Fibroblast of villous mesenchyme (primary cell): ENCODE measurements at places on chromosomes 5 and 9. TPM values are rescaled to one million over a fixed set of nuclear protein-coding genes. Genes with fewer than 3 reads are reported as not detected.
A peak's percentile ranks its signal among the peaks of the same experiment; 100 is the strongest.

The CD180 gene
- total RNA-seq, result not detected in 2 replicates

The C9orf72 gene
- total RNA-seq, result 6.1 and 7.8 TPM in 2 replicates

The NDUFB6 gene
- total RNA-seq, result 35.8 and 43.6 TPM in 2 replicates

The DRD1 gene
- under 0.01 TPM in 2 replicates for total RNA-seq

The TMEM174 gene
- not detected in 2 replicates for total RNA-seq

The HRCT1 gene
- total RNA-seq, result 0.43 and 0.97 TPM in 2 replicates

The SOX30 gene
- total RNA-seq, result under 0.01 TPM in 1 of 2 replicates, not detected in the other

- DNase-seq, result no peak
These were observed 50.7 kb upstream of the CHSY3 start for GRCh38 chr5:129853588-129853987.

- peak; percentile 40 for DNase-seq
These were observed 86.2 kb downstream of the PTPN3 start for GRCh38 chr9:109411798-109412352.

DNA sequence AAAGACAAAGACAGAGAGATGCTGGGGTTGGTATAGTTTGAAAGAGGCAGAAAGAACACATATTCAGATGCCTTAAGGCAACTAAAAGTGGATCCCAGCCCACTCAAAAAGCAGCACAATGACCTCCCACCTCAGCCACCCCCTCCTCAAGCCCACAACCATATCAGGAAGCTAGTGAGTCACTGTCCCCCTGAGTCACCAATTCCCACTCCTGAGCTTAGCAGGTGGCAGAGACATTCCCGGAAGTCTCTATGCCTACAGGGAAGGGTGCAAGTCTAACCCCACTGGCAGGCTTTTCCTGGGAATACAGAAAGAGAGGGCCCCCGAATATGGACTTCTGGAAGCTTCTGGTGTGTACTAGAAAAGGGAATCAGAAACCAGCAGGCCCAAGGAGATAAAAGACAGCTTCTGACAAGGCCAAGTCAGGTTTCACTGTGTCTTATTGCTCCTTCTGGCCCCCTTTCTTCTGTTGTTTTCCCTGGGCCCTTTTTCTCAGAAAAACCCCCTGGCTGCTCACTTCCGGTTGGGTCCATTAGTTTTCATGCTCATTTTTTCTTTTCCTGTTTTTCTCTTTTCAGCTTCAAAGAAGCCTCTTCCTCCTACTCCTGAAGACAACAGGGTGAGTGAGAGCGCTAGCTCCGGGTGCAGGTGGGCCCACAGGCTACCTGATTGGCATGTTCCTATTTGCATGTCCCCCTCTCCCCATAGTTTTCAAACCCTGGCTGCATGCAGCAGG is 36.8 kb downstream of the ITK start:
- DNase-seq, result no peak

DNA sequence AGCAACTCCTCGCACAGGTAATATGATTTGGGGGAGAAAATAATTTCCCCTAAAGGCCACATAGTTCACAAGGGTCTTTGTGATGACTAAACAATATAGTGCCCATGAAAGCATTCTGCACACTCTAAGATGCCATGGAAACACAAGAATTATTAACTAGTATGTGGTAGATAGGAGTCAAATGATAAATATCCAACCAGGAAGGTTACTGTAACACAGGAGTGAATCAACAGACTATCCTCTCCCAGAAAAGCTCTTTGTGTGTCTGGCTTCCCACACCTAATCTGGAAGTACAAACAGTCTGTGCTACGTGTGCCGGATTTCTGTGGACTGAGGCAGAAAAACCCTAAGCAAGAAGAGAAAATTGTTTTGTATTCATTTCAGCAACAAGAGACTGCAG is 70.0 kb downstream of the OTP start:
- DNase-seq, result no peak

- DNase-seq, result no peak
These were observed 138.0 kb downstream of the TMEM232 start for GRCh38 chr5:110588286-110588980.

- DNase-seq, result no peak
These were observed 259.4 kb upstream of the VLDLR start for GRCh38 chr9:2362150-2362549.

- DNase-seq, result no peak
These were observed 220.0 kb upstream of the ADAMTSL1 start for GRCh38 chr9:18253950-18254349.

- DNase-seq, result no peak
These were observed 238.0 kb upstream of the IRX2 start for GRCh38 chr5:2989517-2989916.

DNA sequence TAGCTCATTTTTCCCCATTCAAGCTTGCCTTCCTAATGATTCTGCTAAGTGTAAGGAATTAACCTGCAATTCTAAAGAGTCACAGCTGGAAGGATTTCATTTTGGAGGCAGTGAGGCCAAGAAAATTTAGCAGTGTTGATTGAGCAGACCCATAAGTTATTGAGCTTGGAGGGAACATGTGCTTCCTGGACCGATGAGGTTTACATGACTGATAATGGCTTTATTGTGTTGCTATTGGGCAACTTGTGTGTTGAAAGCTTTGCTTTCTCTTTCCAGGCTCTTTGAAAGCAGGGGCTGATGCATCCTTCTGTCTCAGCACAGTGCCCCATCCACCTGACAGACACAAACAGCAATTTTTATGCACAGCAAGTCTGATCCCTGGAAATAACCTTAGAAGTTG is 398.9 kb upstream of the PCSK5 start:
- DNase-seq, result no peak

GRCh38 chr5:172875505-172876279 is 41.6 kb downstream of the ERGIC1 start:
- DNase-seq, result no peak

GRCh38 chr5:176412517-176413254 is 3.7 kb downstream of the CLTB start:
- no peak for DNase-seq

DNA sequence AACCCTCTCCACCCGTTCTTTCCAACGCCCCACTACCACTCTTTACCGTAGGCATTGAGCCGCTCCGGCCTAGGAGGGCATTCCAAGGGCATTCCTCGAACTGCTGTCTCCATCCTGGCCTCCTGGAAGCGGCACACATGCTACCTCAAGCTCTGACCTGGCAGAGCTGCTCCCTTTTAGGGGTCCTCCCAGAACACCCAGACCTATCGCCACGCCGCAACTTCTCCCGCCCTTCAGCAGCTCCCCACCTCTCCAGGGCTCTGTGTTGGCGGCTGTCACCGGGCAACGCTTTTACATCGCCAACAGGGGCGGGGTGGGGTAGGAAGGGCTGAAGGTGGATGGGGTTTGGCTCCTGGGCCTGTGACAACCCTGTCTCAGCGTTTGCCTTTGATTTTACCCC is 4.6 kb upstream of the MYORG start:
- DNase-seq, result no peak

GRCh38 chr5:97618721-97619120 is 435.7 kb upstream of the RIOK2 start:
- peak; percentile 9 for DNase-seq

DNA sequence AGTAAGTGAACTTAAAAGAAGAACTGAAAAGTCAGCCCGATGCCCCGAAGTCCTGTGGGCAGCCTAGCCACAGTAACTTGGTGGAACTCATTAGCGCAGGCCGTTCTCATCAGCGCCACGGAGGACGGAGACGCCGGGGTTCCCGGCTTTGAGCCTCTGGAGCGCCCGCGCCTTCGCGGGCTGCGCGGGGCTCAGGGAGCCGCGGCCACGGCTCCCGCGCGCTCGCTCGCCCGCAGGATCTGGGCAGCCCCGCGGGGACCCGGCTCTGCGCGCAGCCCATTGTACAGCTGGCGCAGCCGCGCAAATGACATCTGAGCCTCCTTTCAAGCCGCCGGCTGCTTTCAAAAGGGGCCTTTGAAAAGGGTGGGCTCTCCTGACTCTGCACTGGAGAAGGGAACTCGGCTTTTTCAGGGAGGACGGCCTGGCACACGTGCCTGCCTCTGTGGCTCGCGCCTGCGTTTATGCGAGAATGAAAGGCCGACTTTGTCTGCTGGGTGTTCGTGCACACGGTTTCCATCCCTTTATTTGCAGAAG is 40.7 kb downstream of the TLR4 start:
- DNase-seq, result no peak

- no peak for DNase-seq
These were observed 1.4 kb upstream of the DAB2 start for GRCh38 chr5:39426051-39426745.

DNA sequence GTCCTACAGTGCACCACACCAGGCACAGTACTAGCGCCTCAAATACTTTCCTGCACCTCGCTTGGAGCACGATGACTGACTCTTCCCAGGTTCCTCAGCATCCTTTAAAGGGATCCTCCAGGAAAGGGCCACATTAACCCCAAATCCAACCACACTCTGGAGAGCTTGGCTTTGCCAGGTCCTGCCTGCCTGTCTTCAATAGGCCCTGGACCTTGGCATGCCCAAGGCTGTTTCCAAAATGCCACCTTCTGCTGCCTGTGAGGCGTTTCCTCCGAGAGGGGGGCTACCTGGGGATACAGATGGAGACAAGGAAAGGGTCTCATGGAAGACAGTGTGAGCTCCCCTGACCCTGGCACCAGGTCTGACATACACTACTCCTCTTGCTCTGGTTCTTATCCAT is 169.9 kb downstream of the DAB2IP start:
- DNase-seq, result no peak

GRCh38 chr9:33041432-33042188 is 16.5 kb downstream of the DNAJA1 start:
- peak; percentile 69 for DNase-seq

GRCh38 chr9:88733651-88734421 is 198.9 kb downstream of the NXNL2 start:
- peak; percentile 77 for DNase-seq
